ENCODE measurements at places on chromosomes 11 and 22. TPM values are rescaled to one million over a fixed set of nuclear protein-coding genes. Genes with fewer than 3 reads are reported as not detected.

ACAD8 gene
- total RNA-seq: 18.1 TPM

FIBP gene
- 135 TPM for total RNA-seq

GRCh38 chr11:114366331-114367243, 33.7 kb downstream of the C11orf71 start:
- DNase-seq: no peak

DNA sequence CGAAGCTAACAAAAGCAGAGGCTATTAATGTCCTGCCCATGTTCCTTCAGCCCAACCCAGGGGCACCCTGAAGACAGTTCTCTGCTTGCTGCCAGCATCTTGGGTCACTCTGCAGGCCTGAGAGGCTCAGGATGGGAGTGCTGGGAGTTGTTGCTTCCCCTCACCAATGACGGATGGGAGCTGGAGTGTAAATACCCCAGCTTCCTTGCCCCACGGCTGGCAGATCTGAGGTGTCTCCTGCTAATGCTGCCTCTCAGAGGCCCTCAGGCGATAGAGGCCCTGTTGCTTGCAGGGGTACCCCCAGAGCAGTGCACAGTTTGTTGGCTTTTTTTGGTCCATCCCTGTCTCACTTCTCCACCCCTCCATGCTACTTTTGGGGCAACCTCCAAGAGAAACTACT, 32.9 kb downstream of the IFT27 start:
- DNase-seq: no peak

GRCh38 chr11:80281194-80281593, 840.4 kb upstream of the TENM4 start:
- DNase-seq: no peak

GRCh38 chr11:77172666-77172982, 44.6 kb downstream of the MYO7A start:
- no peak for DNase-seq

GRCh38 chr11:46210133-46210636, 67.3 kb upstream of the CREB3L1 start:
- peak; percentile 33 for DNase-seq

- no peak for DNase-seq
Observed at GRCh38 chr11:112634995-112635737, 326.1 kb upstream of the NCAM1 start.

DNA sequence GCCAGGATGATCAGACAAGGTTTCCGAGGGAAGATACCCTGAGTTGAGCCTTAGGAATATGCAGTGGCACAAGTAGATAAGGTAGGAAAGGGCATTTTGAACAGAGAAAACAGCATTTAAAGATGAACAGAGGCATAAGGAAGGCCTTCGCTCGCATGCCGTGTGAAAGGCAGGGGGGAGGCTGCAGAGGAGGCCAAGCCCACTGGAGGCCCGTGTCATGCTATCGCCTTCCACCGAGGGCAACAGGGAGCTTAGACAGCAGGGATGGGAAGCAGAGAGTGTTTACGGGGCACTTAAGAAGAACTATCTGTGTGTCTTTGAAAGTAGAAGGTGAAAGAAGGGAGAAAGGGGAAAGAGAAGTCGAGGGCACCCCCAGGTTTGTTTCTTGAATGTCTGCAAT, 148.3 kb downstream of the PKNOX2 start:
- no peak for DNase-seq

GRCh38 chr11:134139303-134139872, 70.5 kb downstream of the JAM3 start:
- DNase-seq: no peak

- no peak for DNase-seq
Observed at GRCh38 chr11:119791701-119792151, 62.7 kb upstream of the NECTIN1 start.
